ENCODE measurements at places on chromosomes 4 and X. TPM values are rescaled to one million over a fixed set of nuclear protein-coding genes. Genes with fewer than 3 reads are reported as not detected.

Gene PRKG2
- total RNA-seq = 4.2 TPM

Gene NPNT
- 23.2 TPM for total RNA-seq

Gene TRPC3
- 0.45 TPM for total RNA-seq

Gene PRDM5
- 15.7 TPM for total RNA-seq

Gene ENPEP
- 8.6 TPM for total RNA-seq

Gene STATH
- 0.90 TPM for total RNA-seq

Gene INPP4B
- 9.0 TPM for total RNA-seq

Gene ZNF630
- total RNA-seq = 3.6 TPM

Gene SPANXN4
- total RNA-seq = not detected

Gene ERCC6L
- total RNA-seq = 2.4 TPM

Gene MSX1
- 7.4 TPM for total RNA-seq

Gene PNMA5
- total RNA-seq = not detected

Gene HSFX4
- total RNA-seq = not detected

Gene CITED1
- total RNA-seq = 6.0 TPM

Gene USP27X
- 7.8 TPM for total RNA-seq

Gene IQSEC2
- total RNA-seq = 8.2 TPM

Gene KCND1
- 3.0 TPM for total RNA-seq

Measured in type B pancreatic cell (in vitro differentiated cells).